Glomerular endothelial cell (primary cell): ENCODE measurements at places on chromosomes 3 and 15. TPM values are rescaled to one million over a fixed set of nuclear protein-coding genes. Genes with fewer than 3 reads are reported as not detected.

C3orf20 gene
- not detected in 2 replicates for total RNA-seq

CTXND1 gene
- total RNA-seq: not detected in 2 replicates

GOLGA8J gene
- total RNA-seq: not detected in 2 replicates

UCN2 gene
- 0.24 and 1.2 TPM in 2 replicates for total RNA-seq

IL12A gene
- total RNA-seq: 4.6 and 6.0 TPM in 2 replicates

CHRNA3 gene
- total RNA-seq: not detected in 2 replicates

SLCO3A1 gene
- total RNA-seq: 2.8 and 7.0 TPM in 2 replicates

OR5K2 gene
- total RNA-seq: not detected in 2 replicates

LCTL gene
- 0.06 TPM in 1 of 2 replicates, not detected in the other for total RNA-seq

ZIC1 gene
- total RNA-seq: 0.06 TPM in 1 of 2 replicates, not detected in the other

BCHE gene
- total RNA-seq: 29.0 and 29.1 TPM in 2 replicates

ACOX2 gene
- total RNA-seq: 0.10 and 4.7 TPM in 2 replicates

MITF gene
- total RNA-seq: 2.8 and 6.1 TPM in 2 replicates

CCR2 gene
- not detected in 2 replicates for total RNA-seq

ADPRH gene
- total RNA-seq: 8.9 and 9.9 TPM in 2 replicates

CPB1 gene
- total RNA-seq: 0.12 TPM in 1 of 2 replicates, not detected in the other

KNG1 gene
- total RNA-seq: not detected in 2 replicates

CCNDBP1 gene
- total RNA-seq: 45.2 and 48.3 TPM in 2 replicates

C3orf22 gene
- not detected in 2 replicates for total RNA-seq

EFHB gene
- total RNA-seq: not detected in 2 replicates

TNFSF10 gene
- 33.2 and 74.6 TPM in 2 replicates for total RNA-seq

EFCC1 gene
- total RNA-seq: 1.8 and 3.0 TPM in 2 replicates

CCDC33 gene
- total RNA-seq: not detected in 2 replicates

MYEF2 gene
- total RNA-seq: 21.9 and 29.1 TPM in 2 replicates

ZIC4 gene
- not detected in 2 replicates for total RNA-seq

GOLGA8T gene
- 0.23 TPM in 1 of 2 replicates, not detected in the other for total RNA-seq

GPR171 gene
- not detected in 2 replicates for total RNA-seq

GUCA1C gene
- not detected in 2 replicates for total RNA-seq

UQCC5 gene
- 0.97 and 23.6 TPM in 2 replicates for total RNA-seq

HPS3 gene
- 14.3 and 22.4 TPM in 2 replicates for total RNA-seq

CCR3 gene
- total RNA-seq: not detected in 2 replicates

COL6A5 gene
- 0.05 TPM in 1 of 2 replicates, not detected in the other for total RNA-seq

FRMD5 gene
- 3.2 and 5.1 TPM in 2 replicates for total RNA-seq
